A172 (cell line): ENCODE measurements at places on chromosomes 5 and 9.

DNA sequence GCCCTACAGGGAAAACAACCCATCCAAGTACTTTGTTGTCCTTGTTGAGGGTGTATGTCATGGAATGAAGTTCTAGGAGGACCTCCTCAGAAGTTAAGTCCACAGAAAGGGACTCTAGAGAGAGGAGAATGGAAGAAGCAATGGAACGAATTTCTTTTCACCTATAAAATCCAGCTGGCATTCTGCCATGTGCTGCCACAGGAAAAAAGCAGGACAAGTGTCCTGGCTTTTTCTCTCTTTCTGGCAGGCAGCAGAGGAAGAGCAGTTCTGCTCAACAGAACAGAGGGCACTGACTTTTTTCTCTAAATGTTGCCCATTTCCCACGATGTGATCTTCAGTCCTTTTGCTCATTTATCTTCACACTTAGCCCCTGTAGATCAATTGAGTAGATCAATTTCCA, 240.8 kb downstream of the MCTP1 start:
- DNase-seq: no peak

GRCh38 chr5:123647066-123647465, 135.1 kb downstream of the CSNK1G3 start:
- no peak for DNase-seq

GRCh38 chr5:124544366-124545055, 201.9 kb downstream of the ZNF608 start:
- no peak for DNase-seq

- peak; percentile 15 for DNase-seq
Observed at GRCh38 chr9:81266674-81267073, 422.7 kb downstream of the TLE1 start.

DNA sequence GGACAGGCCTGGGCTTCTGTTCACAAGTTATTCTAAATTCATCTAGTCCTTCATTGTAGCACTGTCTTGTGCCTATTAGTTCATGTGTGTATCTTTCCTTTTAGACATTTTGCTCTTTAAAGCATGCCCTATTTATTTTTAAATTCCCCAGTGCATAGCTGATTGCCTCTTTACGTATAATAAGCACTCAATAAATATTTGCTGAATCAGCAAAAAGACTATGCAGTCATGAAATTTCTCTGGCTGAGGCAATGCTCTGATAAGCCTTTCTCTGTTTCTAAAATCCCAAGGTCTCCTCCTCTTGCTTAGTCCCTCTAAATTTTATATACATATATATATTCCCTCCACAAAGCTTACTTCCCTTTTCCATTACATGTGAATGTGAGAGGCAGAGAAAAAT, 315.9 kb upstream of the PCSK5 start:
- no peak for DNase-seq

- DNase-seq: no peak
Observed at GRCh38 chr5:96468956-96469355, 35.9 kb upstream of the PCSK1 start.

DNA sequence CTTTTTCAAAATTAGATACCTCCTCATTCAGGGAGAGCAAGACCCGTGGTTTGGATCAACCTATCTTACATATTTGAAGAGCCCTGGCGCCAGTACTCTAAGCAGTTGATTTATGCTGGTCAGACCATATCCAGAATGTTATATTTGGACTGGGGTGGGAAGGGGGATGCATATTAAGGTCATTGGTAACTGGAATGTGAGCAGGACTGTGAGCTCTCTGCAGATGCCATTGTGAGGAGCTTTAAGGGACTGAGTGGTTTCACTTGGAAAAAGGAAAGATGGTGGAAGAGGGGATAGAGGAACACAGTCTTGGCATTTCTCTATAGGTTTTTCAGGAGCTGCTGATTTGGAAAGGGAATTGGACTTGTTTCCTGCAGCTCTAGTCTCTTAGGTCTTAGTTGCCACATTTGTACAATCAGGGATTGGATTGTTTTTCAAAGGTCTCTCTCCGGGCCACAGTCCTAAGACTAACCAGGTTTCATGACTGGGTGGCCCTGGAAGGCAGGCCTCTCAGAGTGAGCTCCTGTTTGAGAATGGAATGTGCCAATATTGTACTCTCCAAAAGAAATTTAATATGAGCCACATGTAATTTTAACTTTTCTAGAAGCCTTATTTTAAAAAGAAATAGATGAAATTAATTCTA, 25.8 kb upstream of the F2R start:
- no peak for DNase-seq

DNA sequence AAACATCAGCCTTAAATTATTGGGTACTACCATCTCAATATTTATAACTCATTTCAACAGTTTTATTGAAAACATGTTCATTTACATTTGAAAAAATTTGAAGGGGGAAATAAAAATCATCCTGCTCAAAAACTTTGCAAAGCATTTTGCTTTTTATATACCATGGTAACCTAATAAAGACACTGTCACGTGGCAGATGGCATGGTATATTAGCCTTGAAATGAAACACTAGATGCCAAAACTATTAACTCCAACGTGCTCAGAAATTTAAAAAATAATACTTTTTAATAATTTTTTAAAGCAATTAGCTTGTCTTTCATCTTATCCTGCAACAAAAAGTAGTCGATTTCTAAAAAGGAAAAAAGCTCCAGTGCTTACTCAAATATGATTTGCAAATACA, 88.6 kb upstream of the NFIB start:
- DNase-seq: no peak
